ENCODE measurements at places on chromosomes 12 and 14.

DNA sequence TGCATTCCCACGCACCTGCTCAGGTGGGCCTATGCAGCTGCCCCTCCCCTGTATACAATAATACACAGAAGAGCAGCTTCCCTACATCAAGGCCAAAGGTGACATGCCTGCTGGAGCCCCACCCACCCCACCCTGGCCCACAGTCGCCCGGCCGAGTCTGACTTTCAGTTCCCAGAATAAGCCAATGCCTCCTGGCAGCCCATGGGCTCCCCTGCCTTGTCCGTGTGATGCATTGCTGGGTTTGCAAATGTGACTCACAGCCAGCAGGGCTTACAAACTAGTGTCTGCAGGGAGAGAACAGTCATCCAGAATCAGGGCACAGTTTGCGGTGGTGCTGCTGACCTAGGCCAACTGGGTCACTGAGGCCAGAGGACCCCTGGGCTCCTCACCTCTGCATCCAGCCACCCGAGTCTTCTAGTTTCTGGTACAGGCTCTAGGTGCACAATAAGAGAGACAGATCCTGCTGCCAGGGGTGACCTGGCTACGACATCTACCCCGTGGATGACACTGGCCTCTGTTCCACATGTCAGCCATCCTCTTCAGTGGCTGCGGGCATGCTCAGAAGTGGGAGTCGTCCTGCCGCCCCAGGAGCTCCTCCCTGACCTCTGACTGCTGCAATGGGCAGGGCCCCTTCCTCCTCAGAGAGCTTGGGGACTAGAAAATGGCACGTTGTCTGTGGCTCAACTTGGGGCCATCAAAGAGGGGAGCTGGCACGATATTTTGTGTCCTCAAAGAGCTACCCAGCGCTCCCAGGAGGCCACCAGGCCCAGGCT lies 84.5 kb downstream of the CHGA start:
- DNase-seq: no peak

DNA sequence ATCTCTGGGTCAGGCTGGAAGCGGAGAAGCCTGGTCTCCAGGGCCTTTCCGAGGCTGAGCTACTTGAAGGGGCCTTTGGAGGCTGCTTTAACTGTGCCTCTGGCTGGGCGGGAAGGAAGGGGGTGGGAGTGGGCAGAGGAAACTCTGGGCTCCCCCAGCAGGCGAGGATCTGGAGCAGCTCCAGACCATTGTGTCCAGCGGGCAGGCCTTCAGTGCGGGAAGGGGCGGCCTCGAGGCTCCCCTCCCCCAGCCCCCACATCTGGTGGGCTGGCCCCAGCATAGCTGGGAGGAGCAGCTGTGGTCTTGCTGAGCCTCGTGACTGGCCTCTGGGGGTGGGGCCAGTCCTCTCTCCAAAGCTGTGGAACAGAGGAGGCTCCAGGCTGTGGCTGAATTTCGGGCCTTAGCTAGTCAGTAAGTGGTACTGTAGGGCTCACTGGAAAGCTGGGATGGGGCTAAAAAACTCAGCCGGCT lies 3.4 kb downstream of the TAMALIN start:
- no peak for DNase-seq

DNA sequence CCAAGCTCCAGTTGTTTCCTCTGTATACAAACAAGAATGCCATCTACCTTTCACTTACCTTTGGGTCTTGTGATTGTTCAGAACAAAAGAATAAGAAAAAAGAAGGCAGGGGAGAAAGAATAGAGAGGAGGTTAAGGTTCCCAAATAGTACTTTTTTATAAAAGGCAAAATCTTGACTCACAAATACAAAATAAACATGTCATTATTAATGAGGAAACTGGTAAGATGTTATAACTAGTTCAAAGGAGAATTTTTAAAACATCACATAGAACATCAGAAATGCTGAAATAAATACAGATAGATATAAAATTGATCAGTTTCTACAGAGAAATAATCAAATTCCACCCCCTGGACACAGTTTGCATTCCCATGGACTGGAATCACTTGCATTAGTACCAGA lies 446.7 kb upstream of the CCDC196 start:
- no peak for DNase-seq

DNA sequence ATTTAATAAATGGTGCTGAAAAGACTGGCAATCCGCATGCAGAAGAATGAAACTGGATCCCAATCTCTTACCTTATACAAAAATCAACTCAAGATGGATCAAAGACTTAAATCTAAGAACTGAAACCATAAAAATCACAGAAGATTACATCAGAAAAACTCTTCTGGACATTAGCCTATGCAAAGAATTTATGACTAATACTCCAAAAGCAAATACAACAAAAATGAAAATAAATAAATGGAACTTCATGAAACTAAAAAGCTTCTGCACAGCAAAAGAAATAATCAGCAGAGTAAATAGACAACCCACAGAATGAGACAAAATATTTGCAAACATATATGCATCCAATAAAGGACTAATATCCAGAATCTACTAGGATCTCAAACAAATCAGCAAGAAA lies 14.3 kb upstream of the CLEC1A start:
- no peak for DNase-seq

- DNase-seq: no peak
Measured at GRCh38 chr12:55935738-55936151, 4.8 kb downstream of the DGKA start.

- no peak for DNase-seq
Measured at GRCh38 chr12:117421068-117421752, 59.8 kb upstream of the NOS1 start.

DNA sequence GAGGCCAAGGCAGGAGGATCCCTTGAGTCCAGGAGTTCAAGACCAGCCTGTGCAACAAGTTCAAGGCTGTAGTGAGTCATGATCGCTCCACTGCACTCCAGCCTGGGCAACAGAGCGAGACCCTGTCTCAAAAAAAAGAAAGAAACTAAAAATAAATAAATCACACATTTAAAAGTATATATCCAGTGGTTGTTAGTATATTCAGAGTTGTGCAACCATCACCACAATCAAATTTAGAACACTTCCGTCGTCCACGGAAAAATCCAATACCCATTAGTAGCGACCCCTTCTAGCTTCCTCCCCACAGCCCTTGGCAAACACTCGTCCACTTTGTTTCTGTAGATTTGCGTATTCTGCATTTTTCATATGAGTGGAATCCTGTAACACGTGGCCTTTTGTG lies 44.7 kb upstream of the EML1 start:
- no peak for DNase-seq
